ENCODE measurements at places on chromosomes 12 and 14. TPM values are rescaled to one million over a fixed set of nuclear protein-coding genes. Genes with fewer than 3 reads are reported as not detected.

DNA sequence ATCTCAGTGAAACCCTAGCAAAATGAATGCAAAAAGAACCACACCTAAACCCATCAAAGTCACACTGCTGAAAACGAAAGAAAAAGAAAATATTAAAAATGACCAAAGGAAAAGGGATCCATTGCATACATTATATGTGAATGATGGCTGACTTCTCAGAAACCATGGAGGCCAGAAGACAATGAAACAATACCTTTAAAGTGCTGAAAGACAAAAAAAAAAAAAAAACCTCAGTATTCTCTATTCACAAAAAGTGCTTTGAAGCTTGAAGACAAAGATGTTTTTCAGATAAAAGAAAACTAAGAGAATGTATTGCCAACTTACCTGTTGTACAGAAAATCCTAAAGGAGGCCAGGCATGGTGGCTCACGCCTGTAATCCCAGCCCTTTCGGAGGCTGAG lies 4.5 kb upstream of the EVL start:
- no peak for DNase-seq

DNA sequence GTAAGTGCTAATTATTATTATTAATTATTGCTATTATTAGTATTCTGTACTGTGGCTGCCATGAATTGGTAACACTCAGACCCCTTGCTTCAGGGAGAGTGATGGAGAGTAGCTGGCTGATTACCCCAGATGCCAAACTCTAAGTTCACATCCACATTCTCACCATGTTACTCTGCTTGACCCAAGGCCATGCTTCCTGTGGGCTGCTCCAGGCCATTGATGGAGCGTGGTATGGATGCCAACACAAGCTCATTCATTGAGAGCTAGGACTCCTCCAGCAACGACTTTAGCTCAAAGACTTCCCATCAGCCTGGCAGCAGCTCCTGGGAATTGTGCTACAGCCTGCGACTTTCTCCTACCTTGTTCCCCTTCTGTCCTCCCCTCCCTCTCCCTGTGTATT lies 233.4 kb downstream of the MSRB3 start:
- DNase-seq = no peak

DNA sequence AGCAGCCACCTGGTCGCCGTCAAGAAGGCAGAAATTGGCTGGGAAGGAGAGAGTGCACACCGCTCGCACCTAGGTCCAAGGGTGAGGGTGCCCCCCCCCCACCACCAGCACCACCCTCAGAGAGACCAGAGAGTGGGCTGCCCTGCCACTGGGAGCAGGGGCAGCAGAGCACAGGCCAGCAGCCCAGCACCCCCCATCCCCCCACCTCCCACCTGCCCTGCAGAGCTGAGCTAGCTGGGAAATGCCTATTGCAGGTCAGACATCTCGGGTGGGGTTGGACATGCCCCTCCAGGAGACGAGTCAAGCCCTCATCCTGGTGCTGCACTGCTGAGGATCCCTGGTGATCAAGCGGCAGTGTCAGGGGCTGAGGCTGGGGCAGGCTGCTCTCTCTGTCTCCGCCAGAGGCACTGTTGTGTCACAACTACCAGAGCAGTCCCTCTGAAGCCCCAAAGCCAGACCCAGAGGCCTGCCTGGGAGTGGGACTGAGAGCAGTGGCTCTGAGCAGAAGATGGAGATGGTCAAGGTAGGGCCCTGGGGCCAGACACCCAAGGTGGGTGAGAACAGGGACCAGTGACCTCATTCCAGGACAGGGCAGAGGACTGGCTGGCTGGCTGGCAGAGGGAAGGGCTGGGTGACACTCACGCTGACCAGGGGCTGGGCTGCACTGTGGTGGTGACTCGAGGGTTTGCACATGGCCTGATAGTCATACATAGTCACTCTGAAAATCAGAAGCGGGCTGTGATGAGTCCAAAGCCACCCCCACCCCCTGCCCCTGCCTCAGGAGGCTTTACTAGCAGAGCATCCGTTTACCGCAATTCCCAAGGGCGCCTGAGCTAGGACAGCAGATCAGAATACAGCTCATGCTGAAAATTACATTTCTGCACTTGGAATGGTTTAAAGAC lies 19.7 kb upstream of the LRTM2 start:
- DNase-seq = no peak

- DNase-seq = peak; percentile 70
Measured at GRCh38 chr14:97978341-97978740, 1181.2 kb downstream of the VRK1 start.

DNA sequence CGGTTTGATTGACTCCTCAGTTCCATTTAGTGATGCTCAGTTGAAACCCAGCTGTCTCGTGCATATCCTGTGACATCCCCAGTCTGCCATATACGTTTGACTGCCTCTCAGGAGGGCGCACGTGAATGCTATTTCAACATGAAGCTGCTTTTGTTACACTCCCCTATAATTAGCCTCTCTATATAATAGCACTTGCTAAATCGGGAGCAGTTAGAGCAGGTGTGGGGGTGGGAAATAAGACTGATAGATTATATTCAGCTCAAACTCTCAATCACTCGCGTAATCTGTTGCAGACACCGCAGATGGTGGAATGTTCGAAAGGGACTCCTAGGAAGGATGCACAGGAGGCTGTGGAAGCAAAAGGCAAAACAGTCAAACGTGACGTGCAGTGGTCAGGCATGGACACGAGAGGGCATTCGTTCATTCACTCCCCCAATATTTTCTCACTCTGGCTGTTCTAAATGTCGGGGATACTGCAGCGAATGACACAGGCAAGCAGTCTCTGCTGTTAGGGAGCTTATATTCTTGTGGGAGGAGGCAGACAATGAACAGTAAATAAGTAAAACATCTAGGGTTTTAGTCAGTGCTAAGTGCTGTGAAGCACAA lies 29.8 kb downstream of the KCNA1 start:
- DNase-seq = no peak

DNA sequence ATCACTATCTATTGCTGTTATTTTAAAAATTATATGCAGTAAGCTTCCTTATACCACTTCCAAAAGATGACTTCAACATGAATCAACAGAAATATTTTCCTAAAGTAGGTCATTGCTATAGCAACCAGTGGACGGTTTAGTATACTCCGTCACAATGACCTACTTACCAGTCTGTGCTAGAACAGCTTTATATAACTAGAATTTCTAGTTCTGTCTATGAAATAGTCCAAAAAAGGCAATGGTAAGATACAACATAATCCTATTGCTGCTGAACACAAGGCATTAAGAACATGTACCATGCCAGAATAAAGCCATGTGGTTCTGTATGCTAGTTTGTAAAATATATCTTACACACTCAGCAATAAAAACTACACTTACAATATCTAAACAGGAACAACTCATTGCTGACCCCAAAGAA lies 40.7 kb upstream of the MTERF2 start:
- peak; percentile 91 for DNase-seq

DNA sequence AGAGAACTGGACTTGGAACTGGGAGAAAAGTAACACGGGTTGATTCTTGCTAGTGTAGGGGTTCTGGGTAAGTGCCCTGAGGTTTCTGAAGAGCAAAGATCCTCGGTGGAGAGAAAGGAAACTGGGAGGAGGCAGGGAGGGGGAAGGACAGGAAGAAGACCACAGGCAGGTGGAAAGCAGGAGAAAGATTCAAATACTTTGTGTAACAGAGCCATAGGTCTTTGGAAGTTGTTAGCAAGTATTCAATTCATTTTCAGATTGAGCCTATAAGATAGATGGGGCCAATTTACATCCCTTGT lies 1.3 kb downstream of the PNP start:
- DNase-seq = no peak

DNA sequence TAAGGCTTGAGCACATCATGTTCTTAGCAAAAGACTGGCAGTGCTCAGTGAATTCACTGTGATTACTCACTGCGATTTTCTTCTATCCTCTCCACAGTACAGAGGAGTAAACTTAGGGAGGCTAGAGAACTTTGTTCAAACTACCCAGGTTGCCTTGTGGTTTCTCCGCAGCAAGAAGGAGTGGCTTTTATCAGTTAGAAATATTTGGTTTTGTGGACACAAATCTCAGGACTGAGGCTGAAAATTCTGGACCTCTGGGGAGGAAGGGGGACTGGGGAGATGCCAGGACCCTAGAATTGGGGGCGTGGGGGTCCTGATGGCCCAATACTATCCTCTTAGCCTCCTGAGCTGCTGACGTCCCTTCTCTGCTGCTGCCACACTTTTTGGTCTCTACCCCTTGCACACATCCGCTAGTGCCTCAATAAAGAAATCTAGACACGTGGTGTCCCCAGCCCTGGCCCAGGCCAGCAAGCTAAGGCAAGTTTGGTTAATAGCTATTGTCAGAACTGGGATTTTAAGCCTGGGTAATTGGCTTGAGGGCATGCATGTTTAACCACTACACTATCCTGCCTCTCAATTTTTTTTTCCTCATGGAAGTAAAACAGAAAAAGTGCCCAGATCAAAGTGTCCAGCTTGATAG lies 842 bp downstream of the OAS2 start:
- DNase-seq = peak; percentile 40

GRCh38 chr14:91714805-91715204 lies 17.1 kb downstream of the CATSPERB start:
- DNase-seq = no peak

DNA sequence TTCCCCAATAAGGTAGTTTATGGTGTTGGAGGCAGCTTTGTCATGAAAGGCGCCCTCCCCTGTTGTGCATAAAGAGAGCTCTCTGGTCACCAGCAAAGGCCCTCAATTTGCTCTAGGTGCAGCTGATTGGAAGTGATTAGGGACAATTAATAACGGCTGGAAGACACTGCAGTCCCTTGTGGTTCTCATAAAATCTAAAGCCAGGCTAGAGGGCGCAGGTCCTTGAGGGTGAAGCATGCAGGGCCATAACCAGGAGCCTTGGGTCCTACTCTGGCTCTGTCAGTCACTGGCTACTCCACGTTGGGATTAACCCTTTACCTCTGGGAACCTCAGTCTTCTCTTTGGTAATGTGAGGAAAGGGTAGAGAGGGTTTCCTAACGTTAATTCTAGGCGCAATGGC lies 1.9 kb downstream of the DAAM1 start:
- DNase-seq = no peak

- DNase-seq = peak; percentile 82
Measured at GRCh38 chr14:34161351-34162082, 210.6 kb upstream of the EGLN3 start.

DNA sequence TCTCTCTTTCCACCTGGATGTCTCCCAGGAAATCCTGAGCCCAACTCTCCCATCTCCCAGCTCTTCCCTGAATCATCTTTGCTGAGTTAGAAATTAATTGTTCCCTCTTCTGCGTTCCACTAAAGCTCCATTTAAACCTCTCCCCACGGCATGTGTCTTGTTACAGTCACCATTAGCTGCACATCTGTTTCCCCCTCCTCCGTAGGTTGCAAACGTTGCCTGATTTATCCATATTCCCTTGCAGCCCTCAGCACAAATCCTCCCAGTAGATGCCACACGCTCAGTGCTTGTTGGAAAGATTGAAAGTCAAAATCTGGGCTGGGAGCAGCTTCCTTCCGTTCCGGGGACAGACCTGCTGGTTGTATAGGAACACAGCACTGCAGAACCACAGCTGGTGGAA lies 90.4 kb downstream of the SLC24A4 start:
- no peak for DNase-seq

- no peak for DNase-seq
Measured at GRCh38 chr12:102052192-102053061, 9.4 kb downstream of the WASHC3 start.

- no peak for DNase-seq
Measured at GRCh38 chr12:70686299-70686698, 49.1 kb upstream of the PTPRB start.

GRCh38 chr14:85576218-85576617 lies 46.3 kb downstream of the FLRT2 start:
- DNase-seq = no peak

DNA sequence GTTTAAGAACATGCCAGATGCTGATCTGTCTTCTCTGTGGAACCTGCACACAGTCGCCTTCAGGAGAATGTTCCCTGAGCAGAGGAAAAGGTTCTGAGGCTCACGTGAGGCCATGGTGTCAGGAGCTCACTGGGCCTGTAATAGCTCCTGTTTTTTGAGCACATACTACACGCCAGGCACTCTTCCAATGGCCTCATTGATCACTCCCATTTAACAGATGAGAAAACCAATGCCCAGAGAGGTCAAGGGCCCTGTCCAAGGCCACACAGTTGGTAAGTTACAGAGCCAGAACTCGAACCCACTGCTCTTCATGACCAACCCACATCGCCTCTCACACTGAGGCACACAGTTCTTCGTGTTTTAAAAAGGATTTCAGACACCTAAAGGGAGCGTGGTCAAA lies 7.3 kb upstream of the HHIPL1 start:
- DNase-seq = no peak

GRCh38 chr12:97960225-97960624 lies 497.6 kb downstream of the RMST start:
- DNase-seq = no peak

GRCh38 chr14:93065272-93065730 lies 50.4 kb downstream of the ITPK1 start:
- DNase-seq = no peak

DNA sequence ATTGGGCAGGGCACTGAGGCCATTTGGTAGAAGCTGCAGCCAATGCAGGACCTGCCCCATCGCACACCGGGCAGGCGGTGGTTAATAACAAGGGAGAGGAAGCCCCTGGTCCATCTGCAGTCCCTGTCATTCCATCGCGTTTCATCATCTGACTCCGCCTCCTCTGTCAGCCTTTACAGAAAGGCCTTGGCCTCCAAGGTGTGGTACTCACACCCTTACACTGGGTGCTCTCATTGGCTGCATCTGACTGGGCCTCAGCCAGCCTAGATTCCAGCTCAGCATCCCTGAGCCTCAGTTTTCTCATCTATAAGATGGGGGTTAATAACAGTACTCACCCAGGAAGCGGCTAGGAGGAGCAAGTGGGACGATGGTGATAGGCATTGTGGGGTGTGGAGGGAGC lies 14.7 kb upstream of the HHIPL1 start:
- DNase-seq = no peak

Gene OR6C68
- not detected for total RNA-seq

Gene GDF3
- not detected for total RNA-seq

Gene TTC5
- total RNA-seq = 15.2 TPM

Gene YAF2
- 35.4 TPM for total RNA-seq

Gene MMP19
- 0.33 TPM for total RNA-seq

Gene NAV3
- total RNA-seq = 19.5 TPM

Gene NEUROD4
- not detected for total RNA-seq

Measured in mammary epithelial cell (primary cell).